ENCODE measurements at places on chromosomes 7 and 10.
A peak's percentile ranks its signal among the peaks of the same experiment; 100 is the strongest.

DNA sequence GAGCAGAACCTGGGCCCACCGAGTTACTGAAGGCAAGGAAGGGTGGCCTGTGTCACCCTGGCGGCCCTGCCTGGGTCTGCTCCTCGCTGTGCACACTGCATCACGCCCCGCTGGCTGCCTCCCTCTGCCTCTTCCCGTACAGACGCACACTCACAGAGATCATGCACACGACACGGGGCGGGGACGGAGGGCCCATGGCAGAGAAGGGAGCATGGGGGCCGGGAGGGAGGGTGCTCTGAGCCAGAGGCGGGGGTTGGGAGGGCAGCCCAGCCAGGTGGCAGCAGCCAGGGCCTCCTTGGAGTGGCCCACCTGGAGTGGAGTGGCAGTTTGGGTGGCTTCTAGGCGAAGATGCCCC, 16.6 kb downstream of the BUD23 start:
- no peak for DNase-seq

- no peak for DNase-seq
Measured at GRCh38 chr7:46933596-46933995, 648.3 kb downstream of the TNS3 start.

DNA sequence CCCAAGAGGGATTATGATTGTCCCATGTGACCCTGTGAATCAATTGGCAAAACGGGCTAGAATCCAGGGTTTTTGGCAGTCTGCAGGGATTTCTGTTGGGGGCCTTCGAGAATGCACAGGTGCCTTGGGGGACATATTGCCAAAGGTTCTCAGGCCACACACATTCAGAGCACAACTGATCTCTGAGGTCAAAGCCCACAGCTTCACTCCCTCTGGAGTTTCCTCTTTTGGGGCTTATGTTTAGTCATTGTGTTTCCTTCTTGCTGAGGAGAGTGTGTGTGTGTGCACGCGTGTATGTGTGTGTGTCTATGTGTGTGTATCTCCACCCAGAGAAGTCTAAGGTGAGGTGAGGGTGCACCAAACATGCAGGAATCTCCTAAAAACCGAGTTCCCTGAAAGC, 8.8 kb downstream of the PPIF start:
- no peak for DNase-seq

- no peak for DNase-seq
Measured at GRCh38 chr10:60096761-60097513, 190.6 kb upstream of the CCDC6 start.

- DNase-seq: peak; percentile 58
Measured at GRCh38 chr7:151735851-151736402, 141.0 kb downstream of the PRKAG2 start.

- DNase-seq: no peak
Measured at GRCh38 chr7:44914992-44915607, 29.8 kb upstream of the PURB start.

DNA sequence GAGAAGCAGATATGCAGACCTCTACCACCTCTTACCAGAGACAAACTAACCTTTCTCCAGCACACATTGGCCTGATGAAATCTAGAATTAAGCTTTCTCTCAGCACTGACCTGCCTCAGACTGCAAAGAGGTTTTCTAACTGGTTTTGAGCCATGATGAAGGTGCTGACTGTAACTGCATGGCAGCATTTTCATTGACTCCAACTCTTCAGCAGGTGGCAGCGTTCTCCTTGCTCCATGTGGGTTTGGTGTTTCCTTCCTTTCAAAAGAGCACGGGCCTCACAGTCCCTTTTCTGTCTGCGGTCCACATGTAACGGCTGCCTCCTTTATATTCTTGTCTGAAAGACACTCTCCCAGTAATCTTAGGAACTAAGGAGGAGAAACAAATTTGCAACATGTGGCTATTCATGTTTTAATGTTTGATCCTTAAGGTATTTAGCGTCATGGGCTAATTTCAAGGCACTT, 12.6 kb downstream of the KLLN start:
- DNase-seq: peak; percentile 82

DNA sequence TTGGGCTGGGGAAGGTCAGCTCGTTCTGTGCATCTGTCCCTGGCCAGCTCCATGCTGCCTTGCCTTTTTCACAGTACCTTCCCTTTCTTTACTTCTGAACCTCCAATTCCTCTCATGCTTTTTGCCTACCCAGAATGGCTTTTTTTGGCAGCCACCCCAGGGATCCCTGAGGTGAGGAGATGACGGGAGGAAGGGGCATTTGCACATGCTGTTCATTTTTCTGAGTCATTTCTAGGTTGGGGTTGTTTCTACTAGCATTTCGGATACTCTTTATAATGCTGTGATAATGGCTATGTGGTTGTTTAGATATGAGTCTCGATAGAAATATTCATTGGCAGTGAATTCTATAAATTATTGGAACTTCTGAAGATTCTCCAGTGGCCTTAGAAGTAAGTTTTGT, 415.1 kb upstream of the FZD8 start:
- DNase-seq: no peak

- DNase-seq: no peak
Measured at GRCh38 chr7:7869036-7869435, 99.6 kb upstream of the GLCCI1 start.

- DNase-seq: no peak
Measured at GRCh38 chr10:124525751-124526600, 64.4 kb downstream of the LHPP start.

DNA sequence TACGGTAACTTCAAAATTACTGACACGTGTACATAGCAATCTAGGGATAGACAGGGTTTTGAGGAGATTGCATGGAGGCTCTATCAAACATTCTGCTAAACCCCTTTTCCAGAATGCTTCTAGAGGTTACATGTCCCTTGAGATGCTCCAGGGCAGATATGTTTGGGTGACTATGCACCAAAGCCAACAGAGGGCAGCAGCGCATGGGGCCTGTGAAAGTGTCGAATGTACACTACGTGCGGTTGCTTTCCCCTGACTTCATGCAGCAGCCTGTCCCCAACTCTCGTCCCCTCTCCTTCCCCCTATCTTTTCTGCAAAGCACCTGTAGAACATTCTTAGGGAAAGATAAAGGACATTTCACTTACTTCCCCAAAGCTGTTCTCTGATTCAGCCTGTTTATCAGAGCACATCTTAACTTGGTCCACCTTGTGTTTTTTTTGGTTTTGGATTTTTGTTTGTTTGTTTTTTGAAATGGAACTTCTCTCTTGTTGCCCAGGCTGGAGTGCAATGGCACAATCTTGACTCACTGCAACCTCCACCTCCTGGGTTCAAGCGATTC, 90.2 kb downstream of the UBE3C start:
- DNase-seq: peak; percentile 68

GRCh38 chr7:127848241-127848640, 183.0 kb downstream of the LRRC4 start:
- DNase-seq: no peak

DNA sequence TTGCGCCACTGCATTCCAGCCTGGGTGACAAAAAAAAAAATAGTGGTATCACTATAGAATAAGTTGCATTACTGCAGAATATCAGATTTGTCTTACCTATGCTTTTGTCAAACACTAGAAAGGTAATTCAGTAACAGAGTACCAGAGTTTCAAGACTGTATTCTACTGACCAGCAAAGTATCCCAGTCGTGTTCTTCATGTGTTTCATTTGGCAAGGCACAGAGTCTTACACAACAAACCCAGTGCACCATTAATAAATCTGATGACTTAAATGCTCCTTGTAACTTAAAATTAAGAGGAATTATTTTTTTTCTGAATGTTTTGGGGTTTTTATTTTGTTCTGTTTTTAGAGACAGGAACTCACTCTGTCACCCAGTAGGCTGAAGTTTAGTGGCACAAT, 34.4 kb upstream of the PBLD start:
- no peak for DNase-seq

GRCh38 chr10:125142946-125143345, 17.4 kb downstream of the CTBP2 start:
- DNase-seq: no peak

- peak; percentile 87 for DNase-seq
Measured at GRCh38 chr10:43689955-43690771, 41.5 kb upstream of the ZNF32 start.

DNA sequence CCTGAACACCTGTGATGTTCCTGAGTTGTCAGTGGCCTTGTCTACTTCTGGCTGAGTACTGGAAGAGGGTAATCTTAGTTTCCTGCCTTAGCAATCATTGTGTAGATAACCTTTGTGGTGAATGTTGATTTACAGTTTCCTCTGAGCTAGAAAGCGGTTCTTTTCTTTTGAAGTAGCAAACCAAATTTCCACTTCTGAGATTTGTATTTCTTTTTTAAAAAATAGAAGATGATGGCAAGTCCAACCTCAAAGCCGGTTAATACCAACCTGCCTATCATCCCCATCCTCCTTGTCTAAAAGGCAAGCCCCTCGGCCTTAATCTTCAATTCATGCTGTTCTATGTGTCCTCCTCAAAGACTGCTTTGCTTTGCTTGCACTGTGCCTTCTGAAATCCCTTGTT, 12.5 kb upstream of the PALS2 start:
- DNase-seq: no peak

- no peak for DNase-seq
Measured at GRCh38 chr10:71161425-71161824, 50.9 kb upstream of the UNC5B start.

- DNase-seq: no peak
Measured at GRCh38 chr10:89665302-89665701, 20.3 kb upstream of the PANK1 start.

GRCh38 chr7:157551325-157552070, 214.7 kb downstream of the DNAJB6 start:
- DNase-seq: no peak

- DNase-seq: peak; percentile 54
Measured at GRCh38 chr7:71787513-71787912, 624.6 kb downstream of the CALN1 start.

- DNase-seq: no peak
Measured at GRCh38 chr10:45211576-45211975, 103.8 kb downstream of the OR13A1 start.

- DNase-seq: no peak
Measured at GRCh38 chr7:111558991-111559390, 3.3 kb downstream of the IMMP2L start.

- no peak for DNase-seq
Measured at GRCh38 chr10:59894114-59894513, 12.2 kb downstream of the CCDC6 start.

DNA sequence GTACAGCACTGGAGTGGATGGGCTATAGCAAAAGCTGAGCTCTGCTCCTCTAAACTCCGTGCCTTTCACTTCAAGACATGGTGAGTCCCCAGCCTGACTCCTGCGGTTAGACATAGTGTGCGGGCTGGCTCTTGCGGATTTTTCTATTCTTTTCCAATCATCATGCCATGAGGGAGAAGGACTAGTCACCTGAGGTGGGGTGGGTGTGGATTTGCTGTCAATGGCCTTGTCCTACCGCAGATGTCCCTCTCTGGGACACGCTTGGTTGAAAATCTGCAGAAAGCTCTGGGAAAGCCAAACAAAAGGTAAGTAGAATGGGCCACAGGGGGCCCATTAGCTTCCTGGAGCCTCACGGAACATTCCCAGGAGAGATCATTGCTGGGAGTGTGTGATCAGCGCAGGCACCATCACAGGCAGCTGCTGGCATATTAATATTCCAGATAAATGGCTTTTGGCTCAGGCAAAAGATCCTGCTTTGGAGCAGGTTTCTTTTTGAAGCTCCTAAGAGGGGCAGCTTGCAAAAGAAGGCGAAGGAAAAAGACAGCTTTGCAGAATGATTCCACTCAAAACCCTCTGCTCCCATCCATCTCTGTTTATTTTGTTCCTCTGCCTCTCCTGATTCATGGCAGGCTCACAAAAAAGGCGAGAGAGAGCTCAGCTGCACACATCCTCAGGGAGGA, 509.0 kb upstream of the ZMIZ1 start:
- peak; percentile 67 for DNase-seq

- DNase-seq: no peak
Measured at GRCh38 chr7:77747718-77748117, 50.5 kb downstream of the TMEM60 start.

GRCh38 chr10:28728366-28728765, 51.0 kb downstream of the BAMBI start:
- DNase-seq: no peak

DNA sequence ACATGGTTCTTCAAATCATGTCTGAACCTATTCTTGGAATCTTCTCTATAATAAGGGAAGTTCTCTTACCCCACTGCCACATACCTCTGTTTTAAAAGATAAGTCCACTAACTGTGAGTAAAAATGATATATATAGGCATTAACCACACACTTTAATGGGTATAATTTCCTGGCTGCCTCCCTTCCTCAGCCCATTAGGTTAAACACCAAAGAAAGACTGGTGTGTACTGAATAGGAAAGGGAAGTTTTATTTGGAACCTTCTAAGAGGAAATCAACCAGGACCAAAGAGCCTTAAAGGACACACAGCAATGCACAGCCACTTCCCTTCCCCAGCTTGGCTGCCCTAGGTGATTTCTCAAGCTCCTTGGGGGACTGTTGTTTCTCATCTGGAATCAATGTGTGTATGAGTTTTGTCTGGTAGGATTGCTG, 5.0 kb upstream of the WBP1L start:
- no peak for DNase-seq

- DNase-seq: no peak
Measured at GRCh38 chr7:15757041-15758000, 70.8 kb upstream of the MEOX2 start.

DNA sequence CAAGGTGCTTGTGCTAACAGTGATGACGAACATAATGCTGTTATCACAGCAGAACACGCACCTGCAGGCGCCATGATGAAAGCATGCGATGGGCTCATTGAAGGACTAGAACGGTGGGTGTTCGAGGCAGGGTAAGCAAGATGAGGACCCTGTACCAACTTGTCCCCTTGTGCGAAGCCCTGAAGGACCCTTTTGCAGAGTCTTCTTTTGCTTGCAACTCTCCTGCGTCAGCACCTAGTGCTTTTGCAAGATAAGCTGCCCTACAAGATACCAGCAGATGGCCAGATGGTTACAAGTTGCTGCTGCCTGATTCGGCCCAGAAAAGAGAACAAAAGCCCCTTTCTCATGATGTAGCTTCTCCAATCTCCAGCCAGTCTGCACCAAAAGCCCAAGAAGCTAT, 4.2 kb upstream of the IL15RA start:
- DNase-seq: no peak

GRCh38 chr7:47379629-47380324, 202.1 kb downstream of the TNS3 start:
- DNase-seq: peak; percentile 47

DNA sequence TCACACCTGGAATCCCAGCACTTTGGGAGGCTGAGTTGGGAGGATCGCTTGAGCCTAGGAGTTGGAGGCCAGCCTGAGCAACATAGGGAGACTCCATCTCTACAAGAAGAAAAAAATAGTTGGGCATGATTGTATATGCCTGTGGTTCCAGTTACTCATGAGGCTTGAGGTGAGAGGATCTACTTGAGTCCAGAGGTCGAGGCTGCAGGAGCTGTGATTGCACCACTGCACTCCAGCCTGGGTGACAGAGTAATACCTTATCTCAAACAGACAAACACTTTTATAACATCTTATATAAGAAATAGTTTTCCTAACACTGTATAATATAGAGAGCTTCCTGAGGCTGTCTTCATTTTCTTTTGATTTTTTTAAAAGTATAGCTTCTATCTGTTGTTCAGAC, 448.4 kb upstream of the COBL start:
- no peak for DNase-seq
